NCI-H1105 treated with DMSO at 0.1 percent for 48 hours (cell line): ENCODE measurements at places on chromosomes 16 and 17.

DNA sequence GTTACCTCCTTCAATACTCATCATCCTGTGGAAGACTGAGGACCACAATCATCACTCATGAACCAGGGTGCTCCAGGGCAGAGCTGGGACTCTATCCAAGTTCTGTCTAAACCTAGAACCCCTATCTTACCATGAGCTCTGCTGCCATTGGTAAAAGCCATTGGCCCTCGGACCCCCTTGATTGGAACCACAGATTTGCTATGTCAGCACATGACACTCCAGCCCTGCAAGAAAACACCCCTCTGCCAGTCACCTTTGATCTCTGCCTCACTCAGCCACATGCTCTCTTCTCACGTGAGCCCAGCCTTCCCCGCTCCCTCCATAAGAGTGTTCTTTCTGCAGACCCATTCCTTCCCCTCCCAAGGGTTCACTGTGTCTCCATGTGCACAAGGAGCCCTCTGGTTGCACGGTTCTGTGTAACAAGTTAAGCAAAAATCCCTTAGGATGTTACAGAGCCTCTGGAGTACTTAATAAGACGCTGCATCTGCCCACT is 468.8 kb upstream of the DYNLRB2 start:
- DNase-seq: no peak

- no peak for DNase-seq
Observed at GRCh38 chr17:28029044-28029443, 13.4 kb upstream of the NLK start.

DNA sequence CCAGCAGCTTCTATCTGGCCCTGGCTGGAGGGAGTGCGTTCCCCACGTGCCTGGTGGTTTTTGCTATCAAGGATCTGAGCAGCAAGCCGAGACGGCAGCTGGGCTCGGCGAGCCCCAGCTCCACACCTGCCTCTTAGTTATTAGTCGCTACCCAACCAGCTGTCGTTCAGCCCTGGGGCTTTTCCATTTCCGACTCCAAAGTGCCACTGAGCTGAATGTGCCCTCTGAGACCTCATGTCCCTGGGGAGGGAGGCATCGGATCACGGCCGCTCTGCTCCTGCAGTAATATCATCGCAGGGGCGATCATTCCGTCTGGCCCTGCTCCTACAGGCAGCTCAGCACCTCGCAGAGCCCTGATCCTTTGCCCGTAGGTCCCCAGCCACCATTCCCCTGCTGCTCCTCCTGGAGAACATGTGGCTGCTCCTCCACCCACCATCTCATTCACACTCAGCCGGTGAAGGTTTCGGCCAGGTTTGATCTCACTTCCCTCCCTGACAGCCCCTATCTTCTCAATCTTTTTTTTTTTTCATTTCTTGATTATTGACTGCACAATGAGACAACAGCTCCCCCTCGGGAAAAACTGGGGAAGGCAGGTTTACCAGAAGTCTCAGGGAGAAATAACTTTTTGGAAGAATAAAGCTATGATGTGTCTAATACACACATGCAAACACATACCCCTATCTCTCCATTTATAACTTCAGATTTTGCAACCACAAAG is 86.7 kb downstream of the ZFHX3 start:
- peak; percentile 83 for DNase-seq

- DNase-seq: no peak
Observed at GRCh38 chr16:86899151-86899550, 320.8 kb downstream of the FOXL1 start.

DNA sequence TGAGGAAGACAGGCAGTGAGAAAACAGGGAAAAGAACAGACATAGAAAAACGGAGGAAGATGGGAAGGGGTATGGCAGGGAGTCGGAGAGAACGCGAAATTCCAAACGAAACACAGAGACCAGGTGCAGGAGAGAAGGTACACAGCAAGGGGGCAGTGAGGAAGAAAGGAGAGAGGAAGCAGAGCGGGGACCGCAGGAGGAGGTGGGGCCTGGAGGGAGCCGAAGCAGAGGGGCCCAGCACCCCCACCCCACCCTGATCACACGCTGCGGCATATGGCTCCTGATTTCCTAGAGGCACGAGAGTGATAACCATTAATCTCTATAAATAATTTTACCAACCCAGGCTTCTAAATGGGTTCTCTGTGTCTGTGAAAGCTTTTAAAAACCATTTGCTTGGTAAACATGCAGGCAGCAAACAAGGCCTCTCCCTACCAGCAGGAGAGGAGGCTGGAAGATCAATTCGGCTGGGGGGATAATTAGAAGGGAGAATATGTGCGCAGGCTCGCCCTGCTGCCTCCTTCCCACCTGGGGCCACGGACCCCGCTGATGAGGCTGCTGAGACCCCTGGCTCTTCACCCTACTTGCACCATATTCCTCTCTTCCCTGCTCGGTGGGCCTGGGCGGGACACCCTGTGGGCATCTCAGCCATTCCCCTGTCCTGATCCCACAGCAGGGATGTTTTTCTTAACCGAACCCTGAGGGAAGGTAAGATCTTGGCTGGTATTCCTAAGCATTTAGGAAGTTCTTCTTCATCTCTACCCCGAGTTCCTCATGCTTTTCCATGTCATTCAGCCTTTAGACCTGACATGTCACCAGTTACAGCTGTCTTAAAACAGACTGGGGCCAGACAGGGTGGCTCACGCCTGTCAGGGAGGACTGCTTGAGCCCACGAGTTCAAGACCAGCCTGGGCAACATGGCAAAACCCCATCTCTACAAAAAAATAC is 86.7 kb downstream of the TMEM132E start:
- DNase-seq: no peak

DNA sequence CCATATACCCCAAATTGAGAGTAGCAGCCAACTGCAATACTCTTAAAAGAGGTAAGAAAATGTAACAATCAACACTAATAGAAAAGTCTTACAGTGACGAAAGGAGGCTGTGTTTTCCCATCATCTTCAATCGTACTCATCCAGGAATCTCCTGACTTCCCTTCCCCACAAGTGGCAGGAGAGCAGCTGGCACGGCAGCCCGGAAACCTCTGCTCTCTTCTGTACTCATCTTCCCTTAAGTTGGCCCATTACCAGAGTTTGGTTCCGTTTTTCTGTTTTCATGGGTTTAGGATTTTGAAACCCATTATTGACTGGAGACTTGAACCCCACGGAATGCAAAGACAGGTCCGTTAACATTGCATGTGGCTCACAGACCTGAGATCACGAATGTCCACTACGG is 11.7 kb upstream of the CD300H start:
- DNase-seq: no peak

GRCh38 chr17:2412561-2413021 is 11.7 kb upstream of the MNT start:
- DNase-seq: no peak

- no peak for DNase-seq
Observed at GRCh38 chr16:19837984-19838707, 46.5 kb downstream of the GPRC5B start.

DNA sequence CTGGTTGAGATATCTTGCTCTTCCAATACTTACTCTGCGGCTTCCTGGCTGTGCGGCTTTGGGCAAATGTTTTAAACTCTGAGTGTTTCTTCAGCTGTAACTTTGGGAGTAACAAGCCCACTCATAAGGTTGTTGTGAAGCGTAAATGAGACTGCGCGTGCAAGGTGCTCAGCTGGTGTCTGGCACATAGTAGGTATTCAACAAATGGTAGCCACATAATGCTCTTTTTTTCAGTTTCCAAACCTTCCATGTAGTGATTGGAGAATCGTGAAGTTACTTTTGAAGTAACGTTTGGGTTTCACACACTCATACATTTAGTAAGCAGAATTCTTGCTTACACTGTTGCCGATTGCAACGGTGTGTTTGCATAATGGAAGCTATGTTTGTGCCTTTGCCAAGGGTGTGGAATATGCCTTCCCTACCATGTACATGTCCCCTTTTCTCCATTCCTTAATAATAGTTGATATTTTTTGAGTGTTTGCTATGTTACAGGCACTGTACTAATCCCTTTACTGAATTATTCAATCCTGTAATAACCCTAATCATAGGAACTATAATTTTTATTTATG is 829 bp downstream of the DHRS7B start:
- DNase-seq: no peak

GRCh38 chr17:34254651-34255380 is at the start of gene CCL2:
Gene CCL2 (plus strand): TSS chr17:34255285. CDS start chr17:34255350, 65 bp downstream.
- peak; percentile 28 for DNase-seq

DNA sequence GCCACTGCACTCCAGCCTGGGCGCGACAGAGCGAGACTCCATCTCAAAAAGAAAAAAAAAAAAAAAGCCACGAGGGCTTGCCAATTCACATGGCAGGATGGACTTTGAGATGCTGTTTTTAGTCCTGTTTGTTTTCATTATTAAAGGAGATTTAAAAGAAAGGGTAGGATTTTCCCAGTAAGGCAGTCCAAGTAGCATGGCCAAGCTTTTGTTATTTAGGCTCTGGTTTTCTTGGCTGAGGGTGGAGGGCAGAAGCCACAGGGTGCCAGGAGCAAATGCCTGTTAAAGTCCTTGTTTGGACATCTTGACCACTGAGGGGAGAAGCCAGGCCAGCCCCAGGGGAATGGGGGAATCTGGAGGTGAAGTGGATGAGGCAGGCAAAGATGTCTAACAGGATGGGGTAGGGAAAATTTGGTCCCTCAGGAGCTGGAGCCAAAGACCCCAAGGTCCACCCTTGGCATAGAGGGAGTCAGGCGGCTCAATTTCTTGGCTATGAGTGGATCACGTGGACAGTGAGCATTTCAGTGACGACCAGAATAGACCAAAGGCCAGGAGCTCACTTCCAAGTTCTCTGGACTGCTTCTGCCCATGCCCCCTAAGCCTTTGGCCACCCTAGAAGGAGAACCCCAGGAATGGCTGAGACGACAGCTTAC is 20.8 kb upstream of the PLLP start:
- DNase-seq: no peak

GRCh38 chr17:44071772-44072171 is 1.2 kb downstream of the G6PC3 start:
- DNase-seq: no peak

DNA sequence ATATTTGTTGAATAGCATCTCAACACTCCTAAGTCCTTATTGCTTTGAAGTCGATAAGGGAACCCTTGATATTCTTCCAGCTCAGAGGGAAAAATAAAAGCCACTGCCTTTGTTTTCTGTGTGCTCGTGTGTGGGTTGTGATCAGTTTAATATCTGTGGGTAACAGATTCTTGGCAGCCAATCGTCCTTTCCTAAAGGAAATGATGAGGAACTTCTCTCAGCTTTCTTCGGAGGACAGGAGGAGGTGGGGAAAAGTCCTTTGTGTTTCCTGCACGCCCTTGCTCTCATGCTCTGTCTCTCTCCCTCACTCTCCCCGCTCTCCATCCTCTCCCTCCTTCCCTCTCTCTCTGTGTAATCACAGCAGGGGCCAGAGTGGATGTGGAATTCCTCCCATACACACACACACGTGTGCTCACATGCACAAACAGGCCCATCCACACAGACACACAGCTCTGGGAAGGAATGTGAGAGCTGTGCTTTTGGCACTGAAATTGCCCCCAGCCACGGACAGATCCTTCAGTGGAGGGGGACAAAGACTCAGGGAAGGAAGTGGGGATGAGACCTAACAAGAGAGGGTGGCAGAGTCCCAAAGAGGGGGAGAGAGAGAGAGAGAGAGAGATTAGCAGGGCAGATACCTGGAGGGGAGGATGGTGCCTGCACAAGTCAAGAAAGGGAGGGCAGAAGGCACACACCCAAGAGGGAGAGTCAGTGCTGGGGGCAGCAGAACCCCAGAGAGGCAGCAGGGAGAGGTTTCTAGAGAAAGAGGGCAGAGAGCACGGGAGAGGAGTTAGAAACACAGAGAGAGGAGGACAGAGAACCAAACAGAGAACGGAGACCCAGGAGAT is 83.5 kb upstream of the PLCG2 start:
- DNase-seq: no peak

DNA sequence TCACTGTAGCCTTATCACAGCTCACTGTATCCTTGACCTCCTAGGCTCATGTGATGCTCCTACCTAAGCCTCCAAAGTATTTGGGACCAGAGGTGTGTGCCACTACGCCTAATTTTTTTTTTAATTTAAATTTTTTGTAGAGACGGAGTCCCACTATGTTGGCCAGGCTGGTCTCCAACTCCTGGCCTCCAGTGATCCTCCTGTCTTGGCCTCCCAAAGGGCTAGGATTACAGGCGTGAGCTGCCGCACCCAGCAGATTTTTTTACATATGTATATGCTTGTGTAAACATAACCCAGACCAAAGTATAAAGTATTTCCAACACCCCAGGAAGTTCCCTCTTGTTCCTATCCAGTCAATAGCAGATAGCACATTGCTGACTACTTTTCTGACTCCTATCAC is 1.7 kb upstream of the PGP start:
- DNase-seq: no peak

GRCh38 chr17:33493566-33493965 is 200.5 kb upstream of the ASIC2 start:
- no peak for DNase-seq

- peak; percentile 12 for DNase-seq
Observed at GRCh38 chr17:77716289-77716926, 242.1 kb upstream of the TNRC6C start.

DNA sequence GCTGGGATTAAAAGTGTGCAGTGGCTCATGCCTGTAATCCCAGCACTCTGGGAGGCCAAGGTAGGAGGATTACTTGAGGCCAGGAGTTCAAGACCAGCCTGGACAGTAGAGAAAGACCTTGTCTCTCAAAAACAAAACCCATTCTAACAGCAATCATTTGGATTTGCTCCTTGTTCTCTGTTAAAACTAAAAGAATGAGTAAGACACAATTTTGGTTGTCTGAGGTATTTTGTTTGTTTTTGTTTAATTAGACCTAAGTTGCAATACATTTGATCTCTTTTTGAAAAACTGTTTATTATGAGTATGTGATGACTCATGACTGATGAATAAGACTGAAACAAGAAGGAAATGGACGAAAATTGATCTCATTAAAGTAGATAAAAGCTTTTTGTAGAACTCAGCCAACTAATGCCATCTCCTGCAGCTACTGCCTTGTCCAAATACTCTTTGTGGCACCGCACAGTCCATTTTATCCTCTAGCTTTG is 29.0 kb downstream of the GLG1 start:
- DNase-seq: no peak

DNA sequence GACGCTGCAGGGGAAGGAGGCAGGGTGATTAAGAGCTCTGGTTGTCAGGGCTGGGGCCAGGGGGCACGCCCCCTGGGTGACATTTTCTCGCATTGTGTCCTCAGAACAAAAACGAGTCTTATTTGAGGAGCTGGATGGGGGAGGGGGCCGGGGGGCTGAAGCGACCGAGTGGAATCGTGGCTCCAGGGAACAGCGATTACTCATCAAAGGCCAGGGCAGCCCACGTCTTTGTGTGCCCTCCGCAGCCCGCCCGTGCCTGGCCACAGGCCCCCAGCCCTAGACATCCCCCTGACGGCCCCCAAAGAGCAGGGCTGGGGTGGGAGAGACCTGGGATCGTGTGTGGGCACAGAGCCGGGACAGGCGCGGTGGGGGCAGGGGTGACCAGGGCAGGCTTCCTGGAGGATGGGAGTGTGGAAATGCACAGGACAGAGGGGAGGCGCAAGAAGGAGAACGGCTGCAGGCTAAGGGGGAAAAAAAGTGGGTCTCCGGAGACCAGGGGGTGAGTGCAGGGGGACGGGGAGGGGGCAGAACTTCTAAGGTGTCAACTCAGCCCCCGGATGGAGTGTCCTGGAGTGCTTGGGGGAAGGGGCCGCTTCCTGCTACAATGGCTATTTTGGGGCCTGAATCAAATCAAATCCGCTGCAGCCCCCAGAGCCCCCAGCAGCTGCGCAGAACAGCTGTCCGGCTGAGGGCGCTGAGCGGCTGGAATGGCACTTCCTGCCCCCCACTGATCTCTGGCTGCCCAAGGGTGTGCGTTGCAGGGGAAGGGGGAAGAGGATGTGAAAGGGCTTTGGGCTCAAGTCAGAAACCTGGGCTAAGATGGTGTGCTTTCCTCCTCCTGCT is 24.0 kb upstream of the PHB1 start:
- no peak for DNase-seq

GRCh38 chr17:16943541-16944333 is 28.2 kb downstream of the TNFRSF13B start:
- DNase-seq: no peak

- no peak for DNase-seq
Observed at GRCh38 chr17:78573955-78574354, 3.2 kb downstream of the DNAH17 start.
